GM18507 (cell line): ENCODE measurements at places on chromosomes 2 and 18.

DNA sequence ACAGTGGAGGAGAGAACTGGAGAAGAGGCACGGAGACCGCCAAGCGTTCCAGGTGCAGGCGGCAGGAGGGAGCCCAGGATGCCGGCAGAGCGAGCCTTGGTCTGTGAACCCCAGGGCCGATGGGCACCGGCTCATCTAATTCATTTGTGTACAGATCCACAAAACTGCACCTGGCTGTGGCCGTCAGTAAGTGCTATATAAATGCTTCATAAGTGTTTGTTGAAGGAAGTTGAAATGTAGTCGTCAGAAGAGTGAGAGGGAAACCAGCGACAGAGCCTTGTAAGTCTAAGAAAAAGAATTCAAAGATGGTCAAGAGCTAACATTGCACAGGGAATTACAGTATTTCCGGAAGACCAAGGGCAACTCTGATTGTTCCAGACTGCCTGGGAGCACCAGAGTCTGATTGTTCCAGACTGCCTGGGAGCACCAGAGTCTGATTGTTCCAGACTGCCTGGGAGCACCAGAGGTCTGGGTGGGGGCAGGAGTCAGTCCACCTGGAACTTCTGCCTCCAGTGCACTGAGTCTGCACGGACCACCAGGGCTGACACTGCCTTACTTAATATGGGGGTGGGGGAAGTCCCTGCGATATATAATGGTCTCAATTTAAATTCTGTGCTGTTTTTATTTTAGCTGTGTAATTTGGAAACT is 112.3 kb downstream of the BCL2 start:
- no peak for DNase-seq

GRCh38 chr2:69208023-69208595 is 178.9 kb downstream of the GFPT1 start:
- DNase-seq = no peak

DNA sequence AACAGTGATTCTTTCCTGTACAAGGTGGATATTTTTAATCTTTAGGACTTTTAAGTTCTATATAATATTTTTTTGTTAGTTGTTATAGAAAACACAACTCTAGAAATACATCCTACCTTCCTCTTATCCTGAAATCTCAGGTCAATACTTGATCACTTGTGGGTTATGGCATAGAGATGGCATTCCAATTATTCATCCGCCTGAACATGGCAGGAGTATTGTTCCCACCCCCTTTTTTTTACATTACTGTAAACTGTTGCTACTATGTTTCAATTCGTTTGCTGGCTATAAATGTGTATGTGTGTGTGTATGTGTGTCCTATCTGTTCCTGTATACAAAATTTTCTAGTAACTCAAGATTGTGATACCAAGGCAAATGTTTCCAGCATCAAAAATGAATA is 43.3 kb upstream of the FN1 start:
- no peak for DNase-seq

DNA sequence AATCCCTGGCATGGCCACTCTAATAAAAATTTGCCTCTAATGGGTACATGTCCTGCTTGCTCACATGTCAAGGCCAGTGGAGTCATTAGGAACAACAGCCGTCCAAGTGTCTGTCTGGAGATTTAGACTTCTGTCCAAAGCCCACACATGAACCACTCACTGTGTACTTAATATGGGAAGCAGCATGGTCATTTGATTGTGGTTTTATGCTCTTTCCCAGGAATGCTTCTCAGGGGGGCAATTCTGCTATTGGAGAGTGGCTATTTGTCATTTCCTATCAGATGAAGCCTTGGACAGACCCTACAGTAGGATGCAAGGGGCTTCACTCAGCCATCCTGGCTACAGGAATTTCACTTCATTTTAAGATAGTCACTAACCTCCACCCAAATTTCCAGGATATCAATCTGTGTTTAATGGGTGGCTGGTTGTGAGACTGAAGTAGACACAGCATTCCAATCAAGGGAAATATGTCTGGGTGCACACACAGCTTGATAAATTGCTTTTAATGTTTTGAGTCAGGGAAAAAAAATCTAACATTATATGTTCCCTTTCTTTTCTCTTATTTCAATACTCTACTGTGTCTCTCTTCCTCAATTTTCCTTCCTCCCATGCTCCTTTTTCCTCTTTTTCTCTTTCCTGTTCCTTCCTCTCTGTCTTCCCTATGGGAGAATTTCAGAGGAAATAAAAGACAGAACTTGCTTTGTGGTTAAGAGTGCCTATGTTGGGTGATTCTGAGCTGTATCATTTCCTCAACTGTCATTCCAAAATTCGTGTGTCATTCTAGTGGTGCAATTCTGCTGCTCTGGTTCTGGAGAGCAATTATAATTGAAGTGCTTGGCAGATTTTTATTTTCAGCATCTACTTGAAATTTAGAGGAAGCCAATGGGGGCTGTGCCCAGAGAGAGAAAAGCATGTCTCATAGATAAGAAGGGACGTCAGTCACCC is 320.1 kb downstream of the OSR1 start:
- no peak for DNase-seq

- no peak for DNase-seq
These were observed 998.0 kb upstream of the CDH2 start for GRCh38 chr18:29174891-29175290.

DNA sequence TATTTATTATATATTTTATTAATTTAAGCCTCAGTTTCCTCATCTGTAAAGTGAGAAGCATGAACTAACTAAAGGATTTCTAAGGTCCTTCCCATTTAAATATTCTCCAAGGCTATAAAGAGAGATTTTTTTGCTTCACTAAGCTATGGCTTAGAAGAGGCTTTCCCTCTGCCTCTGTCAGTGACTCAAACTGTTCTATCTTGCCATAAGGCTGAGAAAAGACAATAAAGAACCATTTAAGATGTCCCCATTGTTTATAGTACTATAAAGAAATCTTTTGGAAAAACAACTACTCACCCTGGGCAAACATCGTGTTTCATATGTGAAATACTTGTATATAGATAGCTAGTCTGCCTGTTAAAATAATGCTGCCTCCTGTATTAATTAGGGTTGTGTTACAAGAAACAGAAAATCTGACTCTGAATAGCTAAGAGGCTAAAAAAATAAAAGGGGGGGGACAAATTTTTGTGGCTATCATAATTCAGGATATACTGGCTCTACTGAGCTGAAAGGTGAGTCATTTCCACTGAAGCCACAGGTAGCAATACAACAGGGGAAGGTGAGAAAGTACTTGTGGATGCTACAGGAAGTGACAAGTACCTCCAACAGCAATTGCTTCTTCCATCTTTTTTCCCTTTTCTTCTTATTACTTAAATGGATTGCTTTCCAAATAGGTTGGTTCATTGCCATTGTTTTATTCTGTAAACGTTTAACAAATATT is 25.4 kb downstream of the EPHA4 start:
- no peak for DNase-seq

DNA sequence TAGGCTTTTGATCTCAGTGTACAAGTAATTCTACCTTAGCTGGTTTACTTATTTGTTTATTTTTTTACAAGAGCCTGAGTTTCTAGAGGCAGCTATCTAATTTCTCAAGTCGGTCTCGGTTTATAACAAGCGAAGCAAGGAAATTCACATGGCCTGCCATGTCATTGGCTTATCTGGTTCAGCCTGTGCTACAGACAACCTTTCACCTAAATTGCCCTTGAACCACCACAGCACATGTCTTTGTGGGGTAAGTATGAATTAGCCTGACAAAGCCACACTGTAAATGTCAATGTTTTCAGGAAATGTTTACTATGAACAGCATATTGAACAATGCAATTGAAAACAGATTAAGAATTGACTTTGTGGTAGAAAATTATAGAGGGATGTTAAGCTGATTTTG is 167.1 kb downstream of the PID1 start:
- no peak for DNase-seq

DNA sequence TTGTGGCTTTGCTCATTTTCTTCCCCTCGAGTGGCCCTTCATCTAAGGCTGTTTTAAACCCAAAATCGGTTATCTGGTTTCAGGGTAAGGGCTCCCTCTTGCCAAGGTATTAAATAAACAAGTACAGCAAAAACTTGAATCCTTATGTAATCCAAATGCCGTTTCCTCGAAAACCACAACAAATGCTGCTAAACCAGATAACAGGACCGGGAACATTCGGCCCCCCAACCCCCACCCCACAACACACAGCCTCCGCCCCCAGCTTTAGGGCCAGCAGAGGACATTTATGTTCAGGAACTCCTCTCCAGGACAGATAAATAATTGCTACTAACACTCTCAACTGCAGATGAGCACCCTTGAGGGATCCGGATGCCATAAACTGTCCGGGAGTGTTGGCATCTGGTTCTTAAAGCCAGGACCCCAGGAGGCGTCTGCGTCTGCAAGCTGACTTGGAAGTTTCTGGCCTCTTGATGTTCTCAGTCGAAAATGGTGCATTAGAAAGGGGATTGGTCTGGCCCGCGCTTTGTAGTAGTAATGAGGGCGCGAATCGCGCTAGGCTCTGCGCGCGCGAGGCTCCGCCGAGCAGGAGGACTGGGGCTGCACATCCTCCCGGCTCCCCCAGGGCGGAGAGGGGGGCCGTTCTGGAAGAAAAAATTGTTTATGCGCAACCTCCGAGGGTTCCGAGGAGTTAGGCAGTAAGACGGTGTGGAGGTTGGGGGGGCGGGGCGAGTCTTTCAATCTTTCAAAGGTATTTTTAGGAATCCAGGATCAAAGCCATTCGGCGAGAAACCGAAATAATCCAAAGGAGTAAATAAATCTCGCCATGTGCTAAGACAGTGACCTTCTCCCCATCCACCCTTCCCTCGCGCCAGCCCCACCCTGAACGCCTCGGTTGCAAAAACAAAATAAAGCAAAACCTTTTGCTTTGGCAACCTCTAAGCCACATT is 3.9 kb upstream of the ID2 start:
- no peak for DNase-seq

DNA sequence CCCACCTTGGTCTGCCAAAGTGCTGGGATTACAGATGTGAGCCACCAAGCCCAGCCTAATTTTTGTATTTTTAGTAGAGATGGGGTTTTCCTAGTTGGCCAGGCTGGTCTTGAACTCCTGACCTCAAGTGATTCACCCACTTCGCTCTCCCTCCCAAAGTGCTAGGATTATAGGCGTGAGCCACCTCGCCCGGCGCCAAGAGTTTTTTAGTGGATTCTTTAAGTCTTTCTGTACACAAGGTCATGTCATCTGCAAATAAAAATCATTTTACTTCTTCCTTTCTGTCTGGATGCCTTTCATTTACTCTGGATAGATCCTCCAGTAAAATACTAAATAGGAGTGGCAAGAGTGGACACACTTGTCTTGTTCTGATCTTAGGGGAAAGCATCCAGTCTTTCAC is 61.7 kb downstream of the KCMF1 start:
- no peak for DNase-seq

DNA sequence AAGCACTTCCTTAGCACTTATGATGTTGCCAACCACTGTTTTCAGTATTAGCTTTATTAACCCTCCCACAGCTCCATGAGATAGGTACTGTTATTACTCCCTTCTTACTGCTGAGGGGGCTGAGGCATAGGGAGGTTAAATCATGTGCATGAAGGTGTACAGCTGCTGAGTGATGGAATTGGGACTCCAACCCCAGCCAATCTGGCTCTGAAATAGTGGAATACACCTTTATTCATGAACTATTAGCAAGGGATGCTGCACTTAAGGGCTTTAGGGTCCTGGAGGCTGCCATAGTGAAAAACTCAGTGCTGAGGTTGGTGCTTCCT is 19.2 kb downstream of the SMARCAL1 start:
- DNase-seq = no peak

DNA sequence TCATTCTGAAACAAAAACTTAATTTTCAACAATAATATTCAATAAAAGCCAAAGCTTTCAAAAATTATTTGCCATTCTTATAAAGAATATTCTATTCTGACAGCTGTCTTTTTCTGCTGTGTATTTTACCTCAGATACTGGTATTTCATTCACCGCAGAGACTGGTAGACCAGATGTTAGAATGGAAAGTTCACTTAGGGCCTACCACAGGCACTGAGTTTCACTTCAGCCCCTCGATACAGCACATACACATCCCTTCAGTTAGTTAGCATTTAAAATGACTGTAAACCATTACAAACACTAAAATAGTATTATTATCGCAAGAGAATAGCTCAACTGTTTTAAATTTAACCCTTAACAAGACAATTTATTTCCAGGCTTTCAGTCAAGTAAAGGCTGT is 24.2 kb upstream of the GATA6 start:
- no peak for DNase-seq

DNA sequence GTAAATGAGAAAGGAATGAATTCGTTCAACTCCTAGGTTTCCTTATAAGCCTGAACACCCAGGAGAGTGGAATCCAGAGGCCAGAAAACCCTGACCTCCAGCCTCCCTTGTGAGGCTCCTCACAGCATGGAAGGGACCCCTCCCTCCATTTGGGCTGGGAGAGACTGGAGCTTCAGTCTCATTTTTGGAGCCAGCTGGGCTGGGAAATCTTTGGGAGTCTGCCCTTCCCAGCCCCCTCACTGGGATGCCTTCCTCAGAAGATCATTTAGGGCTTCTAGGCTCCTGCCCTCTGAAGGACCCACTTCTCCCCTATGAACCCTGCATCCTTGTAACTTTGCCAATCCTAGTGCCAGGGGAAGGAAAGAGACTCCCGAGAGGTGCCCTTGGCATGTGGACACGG is 346.1 kb downstream of the CYP26B1 start:
- no peak for DNase-seq

- DNase-seq = no peak
These were observed 326.2 kb upstream of the MEX3C start for GRCh38 chr18:51523671-51524070.

DNA sequence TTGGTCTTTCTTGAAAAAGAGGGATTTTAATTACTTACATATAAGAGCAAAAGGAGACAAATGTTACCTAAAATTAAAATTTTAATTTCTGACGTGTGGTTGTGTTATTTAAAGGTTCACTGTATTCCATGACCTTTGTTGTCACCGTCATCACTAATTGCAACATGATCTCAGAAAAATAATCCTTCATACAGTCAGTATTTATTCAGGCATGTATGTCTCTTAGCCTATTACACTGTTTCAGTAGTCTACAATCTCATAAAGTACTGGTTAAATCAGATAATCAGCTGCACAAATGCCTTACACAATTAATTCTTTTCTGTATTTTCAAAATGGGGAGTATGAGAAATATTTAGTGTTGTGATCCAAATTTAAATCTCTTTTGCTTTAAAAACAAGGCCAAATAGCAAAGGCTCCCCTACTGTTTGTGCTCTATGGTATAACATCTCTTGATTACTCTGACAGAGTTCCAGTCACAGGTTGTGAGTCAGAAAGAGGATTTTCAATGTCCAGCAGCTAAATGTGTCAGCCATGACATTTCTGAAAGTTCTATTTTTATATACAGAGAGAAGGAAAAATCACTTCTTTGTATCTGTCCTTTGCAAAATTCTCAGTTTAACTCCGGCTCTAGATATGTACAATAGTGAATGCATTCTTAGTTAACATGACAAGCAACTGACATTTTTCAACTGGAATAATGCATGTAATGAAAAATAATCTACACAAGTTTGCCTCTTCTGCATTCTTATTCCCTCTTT is 184.0 kb downstream of the FIGN start:
- DNase-seq = no peak

DNA sequence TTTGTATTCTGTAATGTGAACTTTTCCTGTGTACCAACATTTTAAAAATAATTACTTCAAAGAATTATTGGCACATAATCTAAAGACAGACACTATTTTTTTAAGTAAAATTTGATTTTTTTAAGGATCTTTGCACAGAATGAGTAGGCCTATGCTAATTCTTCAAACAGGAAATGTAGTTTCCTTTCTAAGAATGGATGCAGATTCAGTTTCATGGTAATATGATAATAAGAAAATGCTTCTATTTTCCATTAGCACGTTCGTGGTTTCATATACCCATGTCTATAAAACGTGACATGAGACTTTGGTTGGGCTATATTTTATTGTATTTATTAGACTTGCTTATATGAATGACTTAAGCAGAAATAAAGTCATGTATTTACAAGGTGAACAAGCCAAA is 191.8 kb upstream of the RBBP8 start:
- DNase-seq = no peak
